Liver (tissue), 10 donors: ENCODE measurements at places on chromosomes 5 and 9. TPM values are rescaled to one million over a fixed set of nuclear protein-coding genes. Genes with fewer than 3 reads are reported as not detected.

DNA sequence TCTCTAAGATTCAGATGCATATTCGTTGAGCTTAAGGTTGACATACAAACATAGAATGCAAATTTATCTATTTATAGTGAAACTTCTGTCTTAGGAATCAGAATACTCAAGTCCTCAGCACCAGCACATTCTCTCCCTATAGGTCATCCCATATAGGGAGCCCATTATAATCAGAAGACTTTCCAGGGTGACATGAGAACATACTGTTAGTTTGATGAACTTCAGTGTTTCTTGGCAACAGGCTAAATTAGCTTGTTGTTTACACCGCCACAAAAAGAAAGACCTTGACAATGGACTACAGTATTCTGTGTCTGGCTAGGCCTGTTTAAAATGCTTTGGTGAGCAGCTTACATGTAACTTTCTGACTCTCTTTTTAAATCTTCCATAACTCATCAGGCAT is 104.2 kb downstream of the TAF11L14 start:
- no peak for DNase-seq

GRCh38 chr5:146785065-146785464 is 93.5 kb downstream of the PPP2R2B start:
- no peak for DNase-seq

GRCh38 chr9:91946196-91946595 is 3.8 kb downstream of the ROR2 start:
- no peak for DNase-seq

DNA sequence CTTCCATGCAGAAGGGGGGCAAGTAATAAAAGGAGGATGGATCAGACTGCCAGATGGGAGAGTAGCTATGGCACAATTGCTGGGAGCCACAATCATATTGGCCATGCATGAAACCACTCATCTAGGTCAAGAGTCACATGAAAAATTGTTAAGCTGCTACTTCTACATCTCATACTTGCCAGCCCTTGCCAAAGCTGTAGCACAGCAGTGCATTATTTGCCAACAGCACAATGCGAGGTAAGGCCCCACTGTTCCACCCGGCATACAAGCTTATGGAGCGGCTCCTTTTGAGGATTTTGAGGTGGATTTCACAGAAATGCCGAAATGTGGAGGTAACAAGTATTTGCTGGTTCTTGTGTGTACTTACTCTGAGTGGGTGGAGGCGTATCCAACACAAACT is 109.9 kb upstream of the EPB41L4A start:
- no peak for DNase-seq

- DNase-seq, result no peak
Measured at GRCh38 chr5:134437340-134437846, 25.7 kb upstream of the CDKN2AIPNL start.

- no peak for DNase-seq
Measured at GRCh38 chr5:18051953-18052352, 417.7 kb downstream of the TAF11L14 start.

- DNase-seq, result no peak
Measured at GRCh38 chr5:34564710-34565235, 91.4 kb upstream of the RAI14 start.

DNA sequence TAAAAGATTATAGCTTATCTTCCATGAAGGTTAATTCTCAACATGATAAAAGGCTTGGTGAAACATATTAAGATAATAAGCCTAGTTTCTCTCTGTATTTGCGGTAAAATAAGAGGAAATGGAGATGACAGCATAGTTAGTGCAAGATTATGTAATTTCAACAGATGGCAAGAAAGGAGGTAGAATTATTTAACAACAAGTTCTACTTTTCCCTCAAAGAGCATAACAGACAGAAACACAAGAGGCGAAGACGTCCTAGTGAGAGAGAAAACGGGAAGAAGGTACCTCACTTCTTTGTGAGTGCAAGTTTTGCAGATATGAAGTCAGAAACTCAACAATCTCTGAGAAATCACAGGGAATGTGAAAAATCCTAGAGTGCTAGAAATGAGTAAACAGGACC is 144.8 kb upstream of the ADCY2 start:
- DNase-seq, result no peak

DNA sequence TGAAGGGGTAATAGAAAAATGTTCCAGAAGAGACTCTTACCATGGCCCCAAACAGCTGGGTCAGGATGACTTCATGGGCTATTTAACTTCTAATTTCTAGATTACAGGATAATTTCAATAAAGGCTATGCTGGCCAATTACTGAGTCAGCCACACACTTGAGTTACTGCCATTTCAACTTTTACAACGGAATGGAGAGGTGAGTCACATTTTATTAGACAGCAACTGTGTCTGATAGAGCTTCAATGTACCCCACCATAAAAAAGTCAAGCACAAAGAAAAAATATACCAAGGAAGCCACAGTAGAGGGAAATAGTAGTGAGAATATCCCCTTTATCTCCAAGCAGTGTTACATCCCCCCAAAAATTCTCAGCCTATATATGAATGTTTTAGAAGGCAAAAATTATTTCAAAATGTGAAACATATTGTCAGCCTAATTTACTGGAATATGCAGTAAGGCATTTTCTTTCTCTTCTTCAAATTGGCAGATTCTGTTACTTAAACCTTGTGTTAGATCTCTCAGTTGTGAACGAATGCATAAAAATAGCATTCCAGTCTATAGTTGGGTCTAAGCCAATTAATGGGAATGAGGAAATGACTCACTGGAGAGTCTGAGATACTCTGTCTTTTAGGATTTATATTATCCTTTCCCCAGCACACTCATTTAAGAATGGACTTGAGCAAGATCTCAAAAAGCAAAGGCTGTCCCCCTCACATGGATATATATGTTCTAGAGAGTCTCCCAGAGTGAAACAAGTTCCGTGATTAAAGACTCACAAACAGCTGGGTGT is 47.1 kb upstream of the RAI14 start:
- no peak for DNase-seq

GRCh38 chr9:105355781-105356180 is 92.1 kb upstream of the FSD1L start:
- no peak for DNase-seq

GRCh38 chr5:151885138-151885908 is 39.3 kb downstream of the GLRA1 start:
- DNase-seq, result no peak

DNA sequence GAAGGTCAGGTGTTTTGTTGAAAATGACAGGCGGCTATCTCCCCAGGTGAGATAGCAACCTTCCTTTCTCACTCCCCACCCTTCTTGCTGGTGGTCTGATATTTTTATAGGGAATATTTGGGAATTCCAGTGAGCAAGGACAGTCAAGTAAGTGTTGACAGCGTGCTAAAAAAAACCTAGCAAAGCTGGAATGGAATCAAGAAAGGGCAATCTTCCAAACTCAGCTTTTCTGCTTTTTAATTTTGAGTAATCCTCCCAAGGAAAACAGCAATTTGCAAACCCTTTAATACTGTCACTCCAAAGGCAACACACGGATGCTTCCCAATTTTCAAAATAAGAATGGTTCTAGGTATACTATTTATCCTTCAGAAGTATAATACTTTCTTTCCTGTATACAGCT is 143.7 kb upstream of the PCA3 start:
- DNase-seq, result no peak

- no peak for DNase-seq
Measured at GRCh38 chr9:6219981-6220380, 4.4 kb downstream of the IL33 start.

DNA sequence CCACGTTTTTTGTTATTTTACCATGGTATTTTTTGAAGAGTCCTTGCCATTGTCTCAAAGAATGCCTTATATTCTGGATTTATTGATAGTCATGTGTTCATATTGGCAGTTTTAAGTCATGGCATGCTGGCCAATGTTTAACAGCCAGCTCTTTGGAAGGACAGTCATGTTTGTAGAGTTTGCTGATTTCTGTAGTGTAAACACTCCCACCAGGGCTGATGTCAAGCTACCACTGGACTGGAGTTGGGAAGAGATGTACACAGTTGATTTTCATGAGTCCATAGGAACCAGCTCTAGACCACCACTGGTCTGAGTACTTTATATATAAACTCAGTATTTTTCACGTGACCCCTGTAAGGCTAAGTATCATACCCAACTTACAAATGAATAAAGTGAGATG is 125.2 kb upstream of the DHFR start:
- DNase-seq, result no peak

NXNL2 gene
- 0.09 TPM for total RNA-seq

GRM6 gene
- 0.23 TPM for total RNA-seq

UNC5A gene
- total RNA-seq, result not detected

CARD6 gene
- total RNA-seq, result 2.5 TPM

WDR38 gene
- not detected for total RNA-seq

KLF4 gene
- total RNA-seq, result 7.4 TPM
